Aorta (tissue), 5 donors: ENCODE measurements at places on chromosomes 16 and 17. TPM values are rescaled to one million over a fixed set of nuclear protein-coding genes. Genes with fewer than 3 reads are reported as not detected.

Gene KRTAP2-3
- total RNA-seq = not detected

Gene KRT27
- not detected for total RNA-seq

Gene MEIOB
- total RNA-seq = not detected

Gene KRT32
- not detected for total RNA-seq

Gene SPIRE2
- total RNA-seq = 2.2 TPM

Gene EME1
- total RNA-seq = 2.0 TPM

Gene PLXDC1
- total RNA-seq = 39.1 TPM

Gene ACSM2A
- not detected for total RNA-seq

Gene KRTAP3-1
- not detected for total RNA-seq

Gene SLC16A6
- 0.51 TPM for total RNA-seq

Gene EPN3
- total RNA-seq = not detected

Gene ITGA2B
- total RNA-seq = 3.3 TPM

- no peak for DNase-seq
Observed at GRCh38 chr17:27438348-27438998, 17.8 kb upstream of the KSR1 start.

- no peak for DNase-seq
Observed at GRCh38 chr16:1260101-1260680, 4.3 kb downstream of the TPSD1 start.

DNA sequence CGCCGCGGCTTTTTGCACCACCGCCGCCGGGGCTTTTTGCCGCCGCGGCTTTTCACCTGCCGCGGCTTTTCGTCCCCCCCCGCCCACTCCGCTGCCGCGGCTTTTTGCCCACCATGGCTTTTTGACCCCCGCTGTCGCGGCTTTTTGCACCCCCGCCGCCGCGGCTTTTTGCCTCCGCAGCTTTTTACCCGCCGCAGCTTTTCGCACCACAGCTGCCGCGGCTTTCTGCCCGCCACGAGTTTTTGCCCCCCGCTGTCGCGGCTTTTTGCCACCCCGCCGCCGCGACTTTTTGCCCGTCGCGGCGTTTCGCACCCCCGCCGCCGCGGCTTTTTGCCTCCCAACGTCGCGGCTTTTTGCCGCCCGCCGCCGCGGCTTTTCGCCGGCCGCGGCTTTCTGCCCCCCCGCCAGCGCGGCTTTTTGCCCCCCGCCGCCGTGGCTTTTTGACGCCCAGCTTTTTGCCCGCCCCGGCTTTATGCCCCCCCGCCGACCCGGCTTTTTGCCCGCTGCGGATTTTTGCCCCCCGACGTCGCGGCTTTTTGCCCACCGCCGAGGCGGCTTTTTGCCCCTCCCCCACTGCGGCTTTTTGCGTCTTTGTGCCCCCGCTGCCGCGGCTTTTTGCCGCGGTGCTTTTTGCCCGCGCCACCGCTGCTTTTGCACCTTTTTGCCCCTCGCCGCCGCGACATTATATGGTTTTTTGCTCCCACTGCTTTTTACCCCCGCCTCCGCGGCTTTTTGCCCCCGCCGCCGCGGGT is 1343.6 kb downstream of the TP53TG3F start:
- DNase-seq = no peak

GRCh38 chr17:57464191-57464864 is 208.0 kb downstream of the MSI2 start:
- no peak for DNase-seq

GRCh38 chr16:61289141-61289540 is 747.1 kb downstream of the CDH8 start:
- DNase-seq = no peak

DNA sequence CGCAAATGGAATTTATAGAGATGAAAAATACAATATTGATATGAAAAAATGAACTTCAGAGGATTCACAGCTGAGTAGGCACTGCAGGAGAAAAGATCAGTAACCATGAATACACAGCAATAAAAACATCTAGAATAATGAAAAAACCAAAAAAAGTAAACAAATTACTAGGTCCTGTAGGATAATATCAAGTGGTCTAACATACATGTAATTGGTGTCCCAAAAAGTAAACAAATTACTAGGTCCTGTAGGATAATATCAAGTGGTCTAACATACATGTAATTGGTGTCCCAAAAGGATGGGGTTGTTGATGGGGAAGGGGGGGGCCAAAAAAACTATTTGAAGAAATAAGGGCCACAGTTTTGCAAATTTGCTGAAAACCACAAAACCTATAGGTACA is 43.4 kb downstream of the ZNF18 start:
- no peak for DNase-seq

GRCh38 chr17:47897561-47897960 is 1.5 kb downstream of the SP2 start:
- no peak for DNase-seq

DNA sequence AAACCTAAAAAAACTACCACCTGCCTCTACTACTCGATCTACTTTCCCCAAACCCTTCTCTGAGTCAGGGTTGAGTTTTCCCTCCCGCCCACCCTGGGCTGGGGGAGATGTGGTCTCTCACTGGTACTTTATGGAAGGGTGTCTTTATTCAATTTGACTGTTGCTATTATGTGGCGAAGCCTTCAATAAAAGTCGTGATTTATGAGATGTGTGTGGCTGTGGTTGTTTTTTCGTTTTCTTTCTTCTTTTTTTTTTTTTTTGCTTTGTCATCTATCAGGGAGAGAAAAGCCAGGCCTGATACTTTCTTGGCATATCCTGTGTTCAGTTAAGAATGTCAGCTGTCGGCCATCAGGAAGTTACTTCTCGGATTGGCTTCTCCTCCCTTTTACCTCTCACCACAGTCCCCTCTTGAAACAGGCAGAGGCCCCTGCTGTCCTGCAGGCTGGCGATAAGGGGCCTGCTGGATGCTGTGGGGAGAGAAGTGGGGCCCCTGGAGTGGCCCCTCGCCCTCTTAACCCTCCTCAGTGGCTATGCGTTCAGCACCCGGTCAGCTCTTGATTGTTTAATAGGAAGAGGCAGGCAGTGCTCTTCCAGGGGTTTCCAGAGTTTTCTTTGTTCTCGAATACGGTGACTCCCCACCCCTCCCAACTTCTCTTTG is 123.0 kb downstream of the MSI2 start:
- no peak for DNase-seq

GRCh38 chr16:54932021-54932660 is 1.5 kb downstream of the IRX5 start:
- no peak for DNase-seq

- peak; percentile 80 for DNase-seq
Observed at GRCh38 chr17:39231591-39232551, 6.1 kb upstream of the STAC2 start.

DNA sequence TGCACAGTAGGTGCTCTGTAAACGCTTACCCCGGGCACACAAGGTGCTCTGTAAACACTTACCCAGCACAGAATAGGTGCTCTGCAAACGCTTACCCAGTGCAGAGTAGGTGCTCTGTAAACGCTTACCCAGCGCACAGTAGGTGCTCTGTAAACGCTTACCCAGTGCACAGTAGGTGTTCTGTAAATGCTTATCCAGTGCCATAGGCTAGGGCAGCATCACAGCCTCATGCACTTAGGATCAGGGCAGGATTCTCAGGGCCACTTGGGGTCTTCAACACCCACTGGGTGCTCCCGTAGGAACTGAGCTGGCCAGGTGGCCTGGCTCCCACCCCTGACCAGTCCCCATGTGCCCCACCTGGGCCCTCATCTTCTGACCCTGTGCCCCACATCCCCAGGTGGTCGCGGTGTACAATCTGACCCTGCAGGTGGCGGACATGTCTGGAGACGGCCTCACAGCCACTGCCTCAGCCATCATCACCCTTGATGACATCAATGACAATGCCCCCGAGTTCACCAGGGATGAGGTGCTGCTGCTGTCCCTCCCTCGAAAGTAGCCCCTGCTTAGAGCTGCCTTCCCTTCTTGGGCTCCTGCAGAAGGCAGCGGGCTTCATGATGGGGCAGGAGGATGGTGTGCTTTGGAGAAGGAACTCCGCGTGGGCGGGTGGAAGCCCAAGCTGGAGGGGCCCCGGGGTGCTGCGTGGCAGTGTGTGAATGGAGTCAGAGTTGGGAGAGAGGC is 13.1 kb downstream of the SLC22A31 start:
- DNase-seq = peak; percentile 50

GRCh38 chr16:22728167-22728836 is 85.7 kb upstream of the HS3ST2 start:
- DNase-seq = no peak

- DNase-seq = peak; percentile 78
Observed at GRCh38 chr17:42531455-42532354, 4.3 kb upstream of the NAGLU start.
